A172 (cell line): ENCODE measurements at places on chromosomes 7 and 10. TPM values are rescaled to one million over a fixed set of nuclear protein-coding genes. Genes with fewer than 3 reads are reported as not detected.

The SPDYE11 gene
- not detected in 2 replicates for total RNA-seq

The MYO3A gene
- not detected in 2 replicates for total RNA-seq

The POLR2J gene
- 45.6 and 52.1 TPM in 2 replicates for total RNA-seq

The ACTR3C gene
- total RNA-seq: 0.88 and 2.8 TPM in 2 replicates

The H2BK1 gene
- not detected in 2 replicates for total RNA-seq

The LBX1 gene
- total RNA-seq: 1.1 and 1.2 TPM in 2 replicates

The A1CF gene
- not detected in 2 replicates for total RNA-seq

The SEM1 gene
- 50.0 and 62.3 TPM in 2 replicates for total RNA-seq

The UCMA gene
- not detected in 2 replicates for total RNA-seq

DNA sequence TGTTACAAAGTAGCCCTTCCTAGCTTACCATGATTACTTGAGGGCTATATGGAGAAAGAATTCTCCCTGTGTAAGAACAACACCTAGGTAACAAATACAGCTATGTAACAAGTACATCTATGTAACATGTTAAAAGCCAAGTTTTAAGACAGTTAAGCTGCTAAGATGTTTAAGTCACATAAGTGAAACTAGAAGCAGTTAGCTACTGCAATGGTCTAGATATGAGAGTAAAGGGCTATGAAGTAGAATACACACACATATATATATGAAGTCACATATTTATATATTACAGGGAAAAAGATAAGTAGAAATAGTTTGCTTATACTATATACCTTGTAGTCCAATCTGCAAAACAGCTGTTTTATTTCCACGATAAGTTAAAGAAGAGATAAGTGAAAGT lies 14.4 kb downstream of the POT1 start:
- no peak for DNase-seq

GRCh38 chr7:78367280-78367773 lies 568.8 kb downstream of the PHTF2 start:
- DNase-seq: no peak

DNA sequence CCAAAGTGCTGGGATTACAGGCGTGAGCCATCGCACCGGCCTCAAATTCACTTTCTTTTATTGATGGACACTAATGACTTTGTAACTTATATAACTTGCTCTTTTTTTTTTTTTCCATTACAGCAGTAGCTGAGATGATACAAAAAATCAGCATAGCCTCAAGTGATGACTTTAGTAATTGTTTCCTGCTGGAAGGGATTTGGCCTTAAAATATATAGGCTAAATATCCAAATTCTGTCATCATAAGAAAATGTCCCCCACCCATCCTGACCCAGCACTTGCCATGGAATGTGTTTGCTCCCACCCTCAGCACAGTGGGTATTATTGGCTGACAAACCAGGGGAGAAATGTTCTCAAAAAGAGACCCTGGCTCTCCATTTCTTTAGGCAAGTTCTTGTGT lies 1264.1 kb upstream of the AUTS2 start:
- DNase-seq: no peak

DNA sequence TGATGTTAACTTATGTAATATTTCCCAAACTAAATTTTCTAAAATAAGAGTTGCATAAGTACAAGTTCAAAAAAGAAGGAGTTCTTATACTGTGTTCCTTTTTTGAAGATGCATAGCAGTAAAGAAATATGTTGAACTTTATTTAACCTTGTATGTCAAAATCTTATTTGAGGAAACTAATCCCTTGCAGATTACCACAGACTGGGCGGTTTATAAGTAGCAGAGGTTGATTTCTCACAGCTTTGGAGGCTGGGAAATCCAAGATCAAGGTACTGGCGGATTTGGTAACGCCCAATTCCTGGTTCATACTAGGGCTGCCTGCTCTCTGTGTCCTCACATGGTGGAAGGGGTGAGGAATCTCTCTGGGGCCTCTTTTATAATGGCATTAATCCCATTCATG lies 68.5 kb downstream of the GNAT3 start:
- DNase-seq: no peak

GRCh38 chr7:91929463-91929862 lies 11.2 kb upstream of the AKAP9 start:
- peak; percentile 14 for DNase-seq

DNA sequence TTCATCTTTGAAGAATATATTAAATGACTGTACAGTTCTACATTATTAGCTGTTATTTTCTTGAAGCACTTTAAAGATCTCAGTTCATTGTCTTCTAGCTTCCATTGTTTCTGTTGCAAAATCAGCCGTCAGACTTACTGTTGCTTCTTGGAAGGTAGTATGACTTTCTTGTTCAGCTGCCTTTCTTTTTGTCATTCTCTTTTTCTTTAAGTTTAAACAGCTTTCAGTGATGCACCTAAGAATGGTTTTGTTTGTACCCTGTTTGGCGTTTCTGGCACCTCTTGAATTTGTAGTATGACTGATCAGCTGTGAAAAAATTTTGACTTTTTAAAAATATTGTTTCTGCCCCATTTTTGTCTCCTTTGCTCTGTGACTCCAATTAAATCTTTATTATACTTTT lies 9.3 kb downstream of the MKLN1 start:
- peak; percentile 11 for DNase-seq

DNA sequence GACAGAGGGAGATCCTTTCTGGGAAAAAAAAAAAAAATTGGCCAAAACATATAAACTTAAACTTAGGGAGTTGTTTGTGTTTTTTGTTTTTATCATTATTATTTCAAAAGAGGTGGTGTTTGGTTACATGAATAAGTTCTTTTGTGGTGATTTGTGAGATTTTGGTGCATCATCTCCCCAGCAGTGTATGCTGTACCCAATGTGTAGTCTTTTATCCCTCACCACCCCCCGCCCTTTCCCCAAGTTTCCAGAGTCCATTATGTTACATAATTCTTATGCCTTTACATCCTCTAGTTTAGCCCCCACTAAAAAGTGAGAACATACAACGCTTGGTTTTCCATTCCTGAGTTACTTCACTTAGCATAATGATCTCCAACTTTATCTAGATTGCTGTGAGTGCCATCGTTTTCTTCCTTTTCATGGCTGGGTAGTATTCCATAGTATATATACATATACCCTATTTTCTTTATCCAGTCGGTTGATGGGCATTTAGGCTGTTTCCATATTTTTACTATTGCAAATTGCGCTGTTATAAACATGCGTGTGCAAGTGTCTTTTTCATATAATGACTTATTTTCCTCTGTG lies 148.1 kb upstream of the ZNF92 start:
- DNase-seq: no peak

DNA sequence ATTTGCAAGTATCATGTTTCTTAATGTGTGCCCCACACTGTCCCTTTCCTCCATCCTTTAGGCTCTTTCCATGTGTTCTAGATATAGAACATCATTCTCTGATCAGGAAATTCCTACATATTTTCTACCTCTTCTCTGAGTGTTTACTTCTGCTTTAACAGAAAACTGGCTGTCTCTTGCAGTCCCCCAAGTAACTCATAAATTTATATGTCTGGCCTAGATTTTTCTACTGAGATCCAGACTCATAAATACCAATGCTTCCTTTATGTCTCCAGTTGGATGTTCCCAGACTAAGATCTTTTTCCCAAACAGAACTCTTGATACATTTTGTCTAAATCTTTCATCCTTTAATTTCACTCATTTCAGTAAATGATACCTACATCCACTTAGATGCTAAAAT lies 181.8 kb downstream of the CDK14 start:
- DNase-seq: no peak

DNA sequence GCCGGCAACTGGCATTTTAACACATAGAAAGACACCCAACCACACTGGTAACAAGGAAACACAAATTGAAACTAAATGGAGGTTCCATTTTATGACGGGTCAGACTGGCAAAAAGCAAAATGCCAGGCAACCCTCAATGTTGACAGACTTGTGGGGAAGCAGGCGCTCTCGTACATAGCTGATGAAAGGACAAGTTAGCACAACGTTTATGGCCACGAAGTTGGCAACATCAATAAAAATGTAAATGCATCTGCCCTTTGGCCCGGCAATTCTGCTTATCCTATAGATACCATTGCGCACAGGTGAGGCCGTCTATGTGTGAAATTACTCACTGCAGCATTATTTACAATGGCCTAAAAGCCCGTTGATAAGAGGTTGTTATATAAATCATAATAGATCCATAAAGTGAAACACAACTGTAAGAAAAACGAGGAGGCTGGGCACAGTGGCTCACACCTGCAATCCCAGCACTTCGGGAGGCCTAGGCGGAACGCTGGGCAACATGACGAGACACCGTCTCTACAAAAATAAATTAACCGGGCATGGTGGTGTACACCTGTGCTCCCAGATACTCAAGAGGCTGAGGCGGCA lies 39.8 kb downstream of the FOXL3 start:
- no peak for DNase-seq

DNA sequence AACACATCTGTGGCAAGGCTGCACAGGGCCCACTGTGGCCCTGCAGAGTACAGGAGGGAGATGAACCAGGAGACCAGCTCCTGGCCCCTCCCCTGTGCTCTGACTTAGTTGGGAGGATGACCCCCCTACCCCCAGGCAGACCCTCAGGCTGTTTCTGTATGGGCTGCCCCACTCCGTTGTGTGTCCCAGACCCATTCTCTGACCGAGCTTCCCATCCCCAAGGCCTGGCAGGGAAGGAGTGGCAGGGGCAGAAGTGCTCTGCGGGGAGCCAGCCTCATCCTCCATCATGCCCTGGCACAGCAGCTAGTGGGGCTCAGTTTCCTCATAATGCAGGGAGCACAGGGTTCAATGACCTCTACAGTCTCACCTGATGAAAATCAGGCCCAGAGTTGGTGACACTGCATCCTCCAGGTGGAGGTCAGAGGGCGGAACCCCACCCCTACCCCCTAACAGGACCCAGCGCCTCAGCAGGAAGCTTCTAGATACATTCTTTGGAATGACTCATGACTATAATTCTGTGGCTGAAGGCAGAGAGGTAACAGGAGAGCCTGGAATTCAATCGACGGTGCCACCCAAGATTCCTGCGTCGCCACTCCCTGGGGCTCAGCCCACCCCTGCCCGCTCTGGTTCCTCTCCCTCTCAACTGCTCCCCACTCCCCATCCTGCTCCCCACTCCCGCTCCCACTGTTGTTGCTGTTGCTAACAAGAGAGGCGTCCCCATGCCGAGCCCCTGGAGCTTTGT lies 18.2 kb downstream of the PODXL start:
- DNase-seq: peak; percentile 97

DNA sequence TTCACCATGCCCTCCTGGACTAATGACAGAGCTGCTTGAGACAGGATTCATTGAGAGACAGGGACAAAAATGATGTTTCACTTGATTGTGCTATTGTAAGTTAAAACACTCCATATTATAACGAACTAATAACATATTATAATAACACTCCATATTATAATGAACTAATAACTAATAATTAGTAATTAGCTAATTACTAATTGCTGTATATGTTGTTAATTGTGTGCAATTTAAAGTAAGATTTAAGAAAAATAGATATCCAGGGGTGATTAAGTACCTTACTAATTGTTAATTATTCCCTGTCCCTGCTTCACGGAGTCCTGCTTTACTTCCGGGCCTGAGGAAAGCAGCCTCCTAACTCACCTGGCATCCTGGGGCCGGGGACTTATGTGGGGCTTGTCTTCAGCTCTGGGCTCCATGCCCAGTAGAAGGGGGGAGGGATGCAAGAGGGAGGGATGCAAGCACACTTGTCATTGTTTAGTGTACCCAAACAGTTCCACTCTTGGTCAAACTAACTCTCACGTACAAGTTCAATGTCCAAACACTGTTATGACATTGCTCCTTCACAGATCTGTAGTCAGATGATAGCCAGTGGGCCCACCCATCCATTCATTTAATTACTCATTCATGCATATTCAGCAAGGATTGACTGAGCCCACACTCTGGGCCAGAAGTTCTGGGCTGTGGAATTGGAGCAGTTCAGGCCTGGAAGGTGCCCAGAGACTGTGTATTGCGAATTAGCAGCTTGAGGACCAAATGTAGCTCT lies 53.8 kb downstream of the COL13A1 start:
- DNase-seq: no peak

- no peak for DNase-seq
Measured at GRCh38 chr10:92734301-92734700, 44.5 kb downstream of the HHEX start.

GRCh38 chr7:157310676-157311185 lies 26.1 kb upstream of the DNAJB6 start:
- DNase-seq: peak; percentile 36

- DNase-seq: no peak
Measured at GRCh38 chr10:120538091-120538490, 81.1 kb downstream of the PLPP4 start.

DNA sequence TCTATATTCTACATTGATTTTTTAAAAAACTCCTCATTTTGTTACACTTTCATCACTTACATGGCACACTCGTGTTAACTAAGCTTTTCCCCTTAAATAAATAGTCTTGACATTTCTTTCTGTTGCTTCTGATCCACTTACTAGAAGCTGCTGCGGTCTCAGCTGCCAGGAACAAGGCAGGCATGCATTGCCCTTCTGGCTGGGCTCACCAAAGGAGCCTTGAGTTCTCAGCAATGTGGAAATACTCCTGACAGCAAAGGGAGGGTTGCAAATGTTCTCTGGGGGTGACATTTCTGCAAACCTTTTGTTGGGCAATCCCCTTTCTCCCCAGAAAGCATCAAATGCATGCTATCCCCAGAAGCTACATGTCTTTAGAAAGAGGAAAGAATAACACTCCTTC lies 350.1 kb downstream of the PRPF18 start:
- DNase-seq: no peak

GRCh38 chr10:26468291-26468690 lies 30.1 kb downstream of the APBB1IP start:
- peak; percentile 64 for DNase-seq

DNA sequence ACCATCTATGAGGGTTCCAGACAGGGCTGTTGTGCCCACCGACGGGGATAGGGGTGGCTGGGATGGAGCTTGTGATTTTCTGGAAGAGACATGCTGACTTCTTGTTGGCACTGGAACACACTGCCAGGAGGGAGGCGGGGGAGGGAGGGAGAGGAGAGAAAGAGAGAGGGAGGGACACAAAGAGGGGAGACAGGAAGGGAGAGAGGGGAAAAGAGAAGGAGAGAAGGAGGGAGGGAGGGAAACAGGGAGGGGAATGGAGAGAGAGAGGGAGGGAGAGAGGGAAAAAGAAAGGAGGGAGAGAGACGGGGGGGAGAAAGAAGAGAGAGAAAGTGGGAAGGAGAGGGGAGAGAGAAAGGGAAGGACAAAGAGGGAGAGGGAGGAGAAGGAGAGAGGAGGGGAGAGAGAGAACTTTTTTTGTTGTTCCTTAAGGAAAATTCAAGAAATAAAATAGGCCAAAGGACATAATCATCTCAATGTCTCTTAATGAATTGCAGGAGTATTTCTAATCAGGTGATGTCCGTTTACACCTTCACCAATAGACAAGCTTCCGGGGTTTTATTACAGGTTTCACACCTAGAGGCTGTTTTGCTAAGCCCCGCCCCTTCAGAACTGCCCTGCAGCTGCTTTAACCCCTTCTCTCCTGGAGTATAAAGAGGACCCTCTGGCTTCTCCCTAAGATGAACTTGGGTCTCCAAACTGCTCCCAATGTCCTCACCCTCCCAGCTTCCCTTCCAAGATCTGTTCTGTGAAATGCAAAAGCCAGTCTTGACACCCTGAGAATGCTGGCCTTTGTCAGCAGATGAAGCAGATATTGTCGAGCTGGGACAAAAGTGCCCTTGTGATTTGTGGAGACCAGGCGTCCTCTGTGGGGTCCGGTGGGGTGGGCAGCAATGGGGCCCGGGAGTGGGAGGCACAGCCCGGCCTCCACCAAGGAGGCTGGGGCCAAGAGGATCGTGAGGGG lies 82.0 kb upstream of the GTF2IRD1 start:
- peak; percentile 25 for DNase-seq

GRCh38 chr10:28633750-28634149 lies 43.6 kb upstream of the BAMBI start:
- DNase-seq: peak; percentile 90
